ENCODE measurements at places on chromosomes 5 and 9. TPM values are rescaled to one million over a fixed set of nuclear protein-coding genes. Genes with fewer than 3 reads are reported as not detected.

Gene FKBP15
- 38.5 TPM for total RNA-seq

Gene DAB2
- total RNA-seq: 8.0 TPM

Gene ZNF300
- total RNA-seq: 2.2 TPM

Gene CTXN3
- 8.7 TPM for total RNA-seq

Gene SPINK7
- total RNA-seq: not detected

Gene HEMGN
- not detected for total RNA-seq

Gene PTPRD
- 274 TPM for total RNA-seq

Gene EIF4EBP3
- total RNA-seq: 5.7 TPM

Gene SLC6A18
- total RNA-seq: not detected

Gene FBP2
- not detected for total RNA-seq

Gene IFNE
- 0.46 TPM for total RNA-seq

Gene CFAP90
- 7.4 TPM for total RNA-seq

Gene CD14
- total RNA-seq: 68.4 TPM

Gene RLN2
- total RNA-seq: not detected

Gene DBH
- 0.62 TPM for total RNA-seq

Gene FBN2
- total RNA-seq: 1.4 TPM

Gene FRRS1L
- 103 TPM for total RNA-seq

Gene PCDHGB2
- 16.0 TPM for total RNA-seq

Gene STK32A
- 8.4 TPM for total RNA-seq

Gene SLC46A2
- 0.23 TPM for total RNA-seq

Gene MIGA2
- 48.5 TPM for total RNA-seq

Gene PLCXD3
- 16.2 TPM for total RNA-seq

Gene ORM2
- total RNA-seq: not detected

Gene ADAMTSL1
- 4.4 TPM for total RNA-seq

Gene ADAMTS16
- total RNA-seq: 4.6 TPM

Gene RAPGEF1
- 161 TPM for total RNA-seq

Data from dorsolateral prefrontal cortex (tissue), 122 donors.